ENCODE measurements at places on chromosomes 1 and 21.
A peak's percentile ranks its signal among the peaks of the same experiment; 100 is the strongest.

DNA sequence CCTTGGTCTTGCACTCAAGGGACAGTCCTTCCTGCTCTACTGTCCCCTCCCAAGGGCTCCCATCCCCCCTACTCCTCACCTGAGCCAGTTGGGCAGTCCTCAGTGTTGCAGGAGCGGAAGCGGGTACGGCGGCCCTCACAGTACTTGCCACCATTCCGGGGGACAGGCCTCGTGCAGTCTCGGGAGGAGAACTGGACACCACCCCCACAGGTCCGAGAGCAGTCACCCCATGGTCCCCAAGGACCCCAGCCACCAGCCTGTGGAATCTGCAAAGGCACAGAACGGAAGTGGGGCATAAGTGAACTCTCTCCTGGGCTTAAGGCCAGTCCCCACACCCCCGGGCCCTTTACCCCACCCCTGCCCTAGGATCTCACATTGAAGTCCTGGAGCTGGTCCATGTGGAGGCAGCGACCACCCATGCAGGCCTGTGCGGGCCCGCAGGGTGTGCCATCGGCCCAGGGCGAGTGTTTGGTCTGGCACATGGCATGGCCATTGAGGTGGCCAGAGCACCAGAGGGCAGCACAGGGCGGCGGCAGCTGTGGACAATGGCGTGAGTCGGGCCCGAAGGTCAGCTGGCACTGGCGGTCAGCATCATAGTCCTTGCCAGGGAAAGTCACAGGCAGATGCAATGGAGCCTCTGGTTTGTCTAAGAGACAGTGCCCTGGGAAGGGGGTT is 5.2 kb downstream of the ADAMTS4 start:
- DNase-seq, result no peak

- peak; percentile 76 for DNase-seq
Observed at GRCh38 chr1:204507317-204508105, 8.7 kb upstream of the MDM4 start.

DNA sequence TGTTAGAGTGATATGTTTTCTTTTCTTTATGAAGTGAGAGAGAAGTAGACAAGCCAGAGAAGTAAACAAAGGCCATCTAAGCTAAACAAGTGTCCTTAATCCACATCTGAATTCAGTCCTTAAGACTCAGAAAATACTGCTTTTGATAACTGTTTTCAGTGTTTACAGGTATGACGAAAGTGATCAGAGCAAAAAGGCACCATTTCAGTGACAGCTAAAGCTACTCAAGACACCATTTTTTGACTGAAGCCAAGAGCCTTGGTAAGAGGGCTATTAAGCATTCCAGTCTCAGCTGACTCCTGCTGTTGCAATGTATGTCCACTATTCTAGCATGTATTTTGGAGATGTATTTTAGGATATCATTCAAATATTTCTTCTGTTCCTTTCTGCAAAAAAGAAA is 4.1 kb downstream of the KMO start:
- no peak for DNase-seq

- DNase-seq, result no peak
Observed at GRCh38 chr1:78045563-78045925, 222 bp upstream of the GIPC2 start.

- no peak for DNase-seq
Observed at GRCh38 chr1:114554577-114554976, 26.8 kb downstream of the BCAS2 start.

- no peak for DNase-seq
Observed at GRCh38 chr1:77228836-77229235, 9.6 kb upstream of the PIGK start.

- no peak for DNase-seq
Observed at GRCh38 chr1:33150522-33150921, 31.3 kb downstream of the TRIM62 start.

Measured in cardiac fibroblast (primary cell).